ENCODE measurements at places on chromosomes 1 and 21.

DNA sequence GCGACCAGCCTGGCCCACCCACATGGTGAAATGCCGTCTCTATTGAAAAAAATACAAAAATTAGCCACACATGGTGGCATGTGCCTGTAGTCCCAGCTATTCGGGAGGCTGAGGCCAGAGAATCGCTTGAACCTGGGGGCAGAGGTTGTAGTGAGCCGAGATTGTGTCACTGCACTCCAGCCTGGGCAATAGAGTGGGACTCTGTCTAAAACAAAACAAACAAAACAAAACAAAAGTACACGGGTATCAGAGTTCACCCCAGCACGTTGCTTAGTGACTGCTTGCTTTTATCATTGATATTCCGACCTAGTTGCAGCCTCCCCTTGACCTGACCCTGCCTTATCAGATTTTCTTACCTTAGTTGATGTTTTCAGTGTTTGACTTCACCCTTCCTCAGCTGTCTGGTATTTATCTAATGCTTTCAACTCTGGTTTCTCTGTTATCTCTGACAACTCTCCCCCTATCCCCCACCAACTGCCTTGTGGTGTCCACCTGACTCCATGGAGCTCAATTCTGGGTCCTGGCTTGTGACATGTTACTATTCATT lies 5.1 kb downstream of the TLCD4 start:
- DNase-seq, result no peak

DNA sequence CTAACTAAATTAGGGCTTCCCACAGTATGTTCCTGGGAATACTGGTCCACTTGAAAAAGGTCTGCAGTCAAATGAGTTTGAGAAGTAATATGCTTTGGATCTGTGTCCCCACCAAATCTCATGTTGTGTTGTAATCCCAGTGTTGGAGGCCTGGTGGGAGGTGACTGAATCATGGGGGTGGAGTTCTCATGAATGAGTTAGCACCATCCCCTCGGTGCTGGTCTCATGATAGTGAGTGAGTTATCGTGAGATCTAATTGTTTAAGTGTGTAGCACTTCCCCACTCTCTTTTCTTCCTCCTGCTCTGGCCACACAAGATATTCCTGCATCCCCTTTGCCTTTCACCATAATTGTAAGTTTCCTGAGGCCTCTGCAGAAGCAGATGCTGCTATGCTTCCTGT lies 16.9 kb upstream of the DMRTB1 start:
- DNase-seq, result no peak

GRCh38 chr1:92029241-92029922 lies 403 bp upstream of the EPHX4 start:
- DNase-seq, result no peak

- no peak for DNase-seq
These were observed 157.2 kb upstream of the COL11A1 start for GRCh38 chr1:103265551-103265950.

GRCh38 chr1:67840449-67840848 lies 7.2 kb upstream of the GNG12 start:
- DNase-seq, result no peak

- DNase-seq, result no peak
These were observed 130.4 kb upstream of the F3 start for GRCh38 chr1:94672001-94672400.

DNA sequence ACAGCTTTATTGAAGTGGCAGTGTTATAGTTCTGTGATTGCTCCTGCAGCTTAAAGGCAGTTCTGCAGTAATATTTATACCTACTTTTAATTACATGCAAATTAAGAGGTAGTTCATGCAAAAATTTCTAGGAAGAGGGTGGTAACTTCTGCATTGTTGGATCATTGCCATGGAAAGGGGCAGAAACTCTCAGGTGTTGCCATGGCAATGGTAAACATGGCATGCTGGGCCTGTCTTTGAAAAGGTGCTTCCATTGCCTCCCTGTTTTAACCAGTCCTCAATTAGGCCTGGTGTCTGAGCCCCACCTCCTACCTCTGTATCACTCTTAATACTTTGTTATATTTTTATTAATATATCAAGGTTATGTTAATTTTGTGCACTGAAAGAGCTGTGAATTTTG lies 104.7 kb downstream of the DISC1 start:
- DNase-seq, result no peak
